ENCODE measurements at places on chromosomes 3 and 15.

- no peak for DNase-seq
These were observed 33.4 kb downstream of the CPEB1 start for GRCh38 chr15:82613747-82614146.

DNA sequence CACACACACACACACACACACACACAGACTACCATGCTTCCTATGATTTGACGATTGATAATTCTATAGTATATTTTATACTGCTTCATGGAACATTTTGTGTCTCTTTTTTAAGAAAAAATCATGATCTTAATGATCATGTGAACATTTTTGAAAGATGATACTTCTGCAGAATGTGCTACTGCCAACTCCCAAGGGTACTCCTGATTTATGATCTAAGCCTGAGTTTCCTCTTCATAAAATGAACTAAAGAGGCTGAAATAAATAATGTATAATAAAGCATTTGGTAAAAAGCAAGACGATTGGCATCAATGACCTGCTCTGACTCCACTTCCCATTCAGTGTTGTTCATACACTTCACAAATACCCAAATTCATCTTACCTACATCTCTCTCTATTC is 333.8 kb upstream of the RBMS3 start:
- DNase-seq = no peak

GRCh38 chr15:68518785-68519430 is 59.9 kb upstream of the CORO2B start:
- DNase-seq = no peak

DNA sequence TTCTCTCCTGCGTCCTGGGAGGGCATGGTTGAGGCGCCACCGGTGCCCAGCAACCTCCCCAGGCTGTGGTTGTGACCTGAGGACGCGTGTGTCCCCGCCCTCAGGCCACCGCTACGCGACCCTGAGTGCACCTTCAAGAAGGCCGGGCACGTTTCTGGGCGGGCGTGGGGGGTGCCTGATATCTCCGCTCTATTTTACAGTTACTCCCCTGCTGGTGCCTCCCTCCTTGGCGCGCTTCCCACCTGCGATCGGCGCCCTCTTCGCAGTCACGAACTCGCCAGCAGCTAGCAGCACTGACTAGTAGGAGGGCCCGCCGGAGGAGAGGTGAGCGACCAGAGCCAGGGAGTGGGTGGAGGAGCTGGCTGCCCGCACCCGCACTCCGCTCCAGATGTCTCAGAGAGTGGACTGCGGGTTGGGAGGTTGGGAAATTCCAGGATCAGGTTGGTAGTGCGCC is 43.2 kb upstream of the POLG start:
- DNase-seq = no peak

DNA sequence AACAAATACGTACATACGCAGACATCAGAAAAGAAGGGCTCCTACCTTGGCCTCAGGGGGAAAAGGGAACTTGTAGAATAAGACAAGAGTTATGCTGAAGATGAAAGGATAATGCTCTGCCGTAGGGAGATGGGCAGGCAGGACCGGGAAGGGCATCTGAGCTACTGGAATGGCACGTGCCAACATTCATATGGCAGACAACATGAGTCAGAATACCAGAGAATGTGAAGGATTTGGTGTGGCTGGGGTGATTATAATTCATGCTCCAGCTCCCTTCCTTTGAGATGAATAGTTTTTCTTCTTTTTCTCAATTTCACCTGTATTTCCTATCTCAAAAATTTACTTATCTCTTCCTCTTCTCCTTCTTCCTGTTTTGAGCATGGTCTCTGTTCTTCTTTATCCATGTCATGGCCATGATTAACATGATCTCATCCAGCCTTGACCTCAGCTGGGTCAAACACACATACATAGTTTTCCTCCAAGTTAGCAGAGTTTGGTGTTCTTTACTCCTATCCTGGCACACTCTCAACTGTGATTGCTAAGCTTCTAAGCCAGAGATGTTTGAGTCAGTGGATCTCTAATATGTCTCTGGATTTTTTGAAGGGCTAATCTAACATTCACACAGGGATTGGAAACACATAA is 507.0 kb downstream of the FOXP1 start:
- DNase-seq = no peak

DNA sequence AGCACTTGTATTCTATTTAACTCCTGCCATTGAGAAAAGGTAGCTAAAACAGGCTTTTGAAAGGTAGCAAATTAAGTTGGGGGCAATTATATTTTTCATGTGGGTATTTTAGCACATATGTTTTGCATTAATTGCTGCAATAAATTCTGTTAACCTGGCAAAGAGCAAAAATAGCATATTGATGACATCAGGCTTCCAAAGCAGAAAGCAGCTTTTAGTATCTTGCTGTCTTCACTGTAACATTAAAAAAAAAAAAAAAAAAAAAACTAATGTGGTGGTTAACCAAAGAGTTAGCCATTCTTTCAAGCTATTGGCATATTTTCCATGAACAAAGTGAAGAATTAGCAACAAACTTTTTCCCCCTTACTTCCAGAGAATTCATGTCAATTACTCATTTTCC is 9.1 kb downstream of the EPHA3 start:
- DNase-seq = no peak

GRCh38 chr3:56894881-56895431 is 93.2 kb upstream of the ARHGEF3 start:
- DNase-seq = no peak

DNA sequence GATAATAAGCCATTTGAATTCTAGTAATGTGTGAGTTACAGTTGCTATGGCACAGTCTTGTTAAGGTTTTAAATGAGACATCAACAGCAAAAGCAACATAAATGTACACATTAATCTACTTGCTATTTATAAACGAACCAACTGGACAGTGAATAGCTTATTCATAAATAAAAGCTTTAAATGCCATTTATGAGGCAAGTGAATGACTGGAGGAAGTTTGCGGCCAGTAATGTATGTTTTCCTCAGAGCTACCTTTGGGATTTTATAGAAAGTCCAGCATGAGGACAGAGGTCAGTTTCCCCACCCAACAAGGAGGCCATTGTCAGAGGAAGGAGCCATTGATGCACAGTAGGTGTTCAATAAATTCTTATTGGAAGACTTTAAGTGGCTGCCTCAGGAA is 48.0 kb upstream of the PXYLP1 start:
- no peak for DNase-seq

DNA sequence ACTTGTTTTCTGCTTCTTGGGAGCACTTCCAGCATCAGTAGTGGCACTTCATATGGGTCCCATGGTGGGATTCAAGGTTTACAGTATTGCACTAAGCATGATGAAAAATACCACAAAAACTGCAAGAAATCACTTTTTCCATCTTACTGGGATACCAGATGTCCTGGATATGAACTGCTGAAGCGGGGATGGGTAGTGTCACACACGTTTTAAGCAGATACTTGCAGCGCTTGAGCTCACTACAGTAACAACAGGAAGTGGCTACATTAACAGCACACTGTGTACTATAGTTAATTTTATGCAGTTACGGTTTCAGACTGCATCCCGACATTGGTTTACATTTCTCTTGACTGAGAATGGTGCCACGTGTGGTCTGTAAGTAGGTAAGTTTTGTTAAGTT is 3.5 kb upstream of the ISG20 start:
- DNase-seq = no peak

- no peak for DNase-seq
These were observed 34.8 kb downstream of the GPR176 start for GRCh38 chr15:39885099-39885777.

DNA sequence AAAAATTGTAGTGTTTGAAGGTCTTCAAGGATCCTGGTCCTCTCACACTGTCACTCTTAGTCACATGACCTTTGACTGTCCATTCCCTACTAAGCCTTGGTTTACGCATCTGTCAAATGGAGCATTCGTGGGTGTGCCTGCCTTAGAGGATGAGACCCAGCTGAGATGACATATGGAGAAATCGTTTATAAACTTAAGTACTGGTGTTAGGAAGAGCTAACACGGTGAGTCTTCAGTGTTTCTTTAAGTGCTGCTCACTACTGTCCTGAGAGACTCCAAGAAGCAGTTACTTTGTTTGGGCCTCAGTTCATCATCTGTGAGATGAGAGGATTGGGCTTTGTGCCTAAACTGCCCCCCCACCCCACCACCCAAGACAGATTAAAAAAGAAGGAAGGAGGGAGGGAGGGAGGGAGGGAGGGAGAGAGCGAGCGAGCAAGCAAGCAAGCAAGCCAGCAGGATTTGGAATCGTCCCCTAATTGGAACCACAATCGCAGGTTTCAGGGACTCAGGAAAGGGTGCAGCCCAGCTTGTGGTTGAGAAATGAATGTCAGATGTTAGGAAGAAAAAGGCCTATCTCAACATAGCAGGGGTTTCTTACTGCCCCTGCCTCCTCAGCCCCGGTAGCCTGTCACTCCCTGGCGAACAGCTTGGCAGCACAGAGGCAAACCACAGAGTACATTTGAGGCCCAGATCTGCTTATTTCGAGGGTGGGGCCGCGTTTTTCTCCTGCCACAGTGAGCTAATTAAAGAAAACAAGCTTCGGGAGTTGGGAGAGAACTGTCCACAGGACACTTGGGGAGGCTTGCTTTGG is 32.7 kb downstream of the SMAD3 start:
- DNase-seq = no peak

- DNase-seq = no peak
These were observed 105.6 kb downstream of the ANP32A start for GRCh38 chr15:68715111-68715510.

- DNase-seq = no peak
These were observed 11.7 kb upstream of the SEMA3B start for GRCh38 chr3:50256978-50257890.

DNA sequence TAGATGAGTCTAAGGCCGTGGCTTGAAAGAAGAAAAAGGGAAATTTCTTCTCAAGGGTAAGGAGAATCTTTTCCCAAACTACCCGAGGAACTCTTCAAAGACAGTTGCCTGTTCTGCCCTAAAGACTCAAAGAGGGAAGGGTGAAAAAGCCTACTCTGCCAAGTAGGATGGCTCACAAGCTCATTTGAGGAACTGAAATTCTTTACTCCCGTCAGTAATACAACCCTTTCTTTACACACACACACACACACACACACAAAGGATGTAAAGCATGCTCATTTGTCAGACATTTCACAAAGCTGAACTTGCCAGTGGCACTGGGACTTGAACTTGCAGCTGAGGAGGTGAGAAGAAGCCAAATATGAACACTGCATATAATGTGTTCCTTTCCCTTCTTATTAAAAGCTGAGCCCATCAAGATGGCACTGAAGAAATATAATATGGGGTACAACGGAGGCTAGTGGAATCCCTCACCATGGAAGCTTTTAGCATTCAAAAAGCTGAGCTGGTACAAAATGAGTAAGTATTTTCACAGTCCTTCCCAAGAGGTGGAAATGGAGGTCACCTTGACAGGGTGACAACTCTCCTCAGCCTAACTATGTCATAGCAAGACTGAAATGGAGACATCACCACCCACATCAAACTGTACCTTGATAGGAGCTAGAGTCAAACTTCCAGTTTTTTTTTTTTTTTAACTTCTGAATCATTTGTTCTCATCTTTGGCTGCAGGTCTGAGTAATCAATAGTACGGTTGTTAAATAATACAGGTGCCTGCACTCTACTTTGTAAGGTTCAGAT is 57.6 kb downstream of the TAFA4 start:
- DNase-seq = no peak

DNA sequence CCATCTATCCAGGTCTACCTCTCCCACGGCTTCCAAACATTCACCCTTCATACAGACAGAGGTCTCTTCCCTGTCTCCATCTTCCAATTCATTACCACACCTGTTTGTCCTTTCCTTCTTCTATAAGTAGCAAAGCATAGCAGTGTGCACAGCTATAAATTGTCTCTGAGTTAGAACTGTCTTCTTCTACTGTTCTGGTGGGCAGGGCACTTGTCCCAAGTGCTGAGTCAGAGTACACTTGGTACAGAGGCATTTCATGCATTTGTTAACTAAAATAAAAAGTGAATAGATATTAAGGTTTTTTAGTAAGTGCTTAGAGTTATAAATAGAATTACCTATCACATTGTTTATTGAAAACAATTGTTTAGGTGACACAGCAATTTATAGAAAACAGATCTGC is 150.1 kb upstream of the CCDC54 start:
- DNase-seq = no peak

DNA sequence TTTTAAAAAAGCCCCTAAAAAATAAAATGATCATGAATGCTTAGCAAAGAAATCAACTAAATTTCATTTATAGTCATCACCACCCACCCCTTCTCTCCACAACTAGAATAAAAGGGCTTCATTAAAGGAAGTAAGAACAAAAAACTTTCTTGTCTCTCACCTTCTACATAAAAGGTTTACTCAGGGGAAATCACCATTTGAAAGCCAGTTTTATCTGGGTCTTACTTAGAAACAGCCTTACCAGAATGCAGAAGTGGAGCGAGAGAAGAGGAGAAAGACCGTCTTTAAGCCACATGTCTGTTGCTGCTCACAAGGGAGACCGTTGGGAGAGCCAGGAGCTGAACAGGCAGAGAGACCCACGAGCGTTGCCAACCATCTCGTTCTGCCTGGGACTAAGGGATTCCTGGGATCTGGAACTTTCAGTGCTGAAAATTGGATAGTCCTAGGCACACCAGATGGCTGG is 350.1 kb upstream of the PROK2 start:
- no peak for DNase-seq

- DNase-seq = no peak
These were observed 64.2 kb upstream of the NR2C2 start for GRCh38 chr3:14883226-14883625.

DNA sequence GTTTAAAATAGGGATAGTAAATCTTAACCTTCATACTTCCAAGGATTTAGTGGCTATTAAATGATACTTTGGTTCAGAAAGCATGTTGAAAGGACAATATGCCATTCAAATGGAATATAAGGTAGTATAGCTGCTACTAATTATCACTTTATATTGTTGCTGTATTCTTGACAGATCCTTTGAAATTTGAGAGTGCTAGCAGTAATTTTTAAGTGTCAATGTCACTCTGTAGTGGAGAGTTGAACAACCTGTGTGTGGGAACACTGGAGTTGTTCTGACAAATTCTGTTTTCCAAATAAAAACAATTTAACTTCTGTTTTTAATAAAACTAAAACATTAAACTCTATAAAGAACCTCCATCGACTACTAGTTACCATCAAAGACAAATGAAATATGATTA is 565.7 kb downstream of the FGF12 start:
- DNase-seq = no peak

GRCh38 chr15:36449084-36449661 is 130.3 kb upstream of the CDIN1 start:
- DNase-seq = no peak

DNA sequence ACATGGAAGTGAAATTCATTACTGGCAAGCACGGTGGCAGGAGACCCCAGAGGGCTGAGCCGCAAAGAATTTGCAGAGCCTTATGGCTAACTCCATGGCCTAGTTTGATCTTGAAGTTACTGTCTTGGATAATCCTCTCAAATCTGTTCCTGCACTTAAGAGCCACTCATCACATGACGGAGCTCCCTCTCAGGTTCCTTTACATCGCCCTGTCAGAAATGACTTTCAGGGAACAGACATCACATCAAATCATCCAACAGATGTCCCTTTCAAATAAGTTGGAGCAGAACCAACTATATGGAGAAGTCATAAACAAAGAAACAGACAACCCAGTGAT is 328.8 kb upstream of the THBS1 start:
- DNase-seq = no peak

GRCh38 chr15:49331442-49331841 is 91.6 kb upstream of the FGF7 start:
- no peak for DNase-seq
